ENCODE measurements at places on chromosomes 16 and 17. TPM values are rescaled to one million over a fixed set of nuclear protein-coding genes. Genes with fewer than 3 reads are reported as not detected.

- no peak for DNase-seq
Measured at GRCh38 chr16:79132701-79133100, 467.8 kb downstream of the MAF start.

GRCh38 chr16:49013727-49014080 is 267.9 kb downstream of the CBLN1 start:
- no peak for DNase-seq

- DNase-seq, result no peak
Measured at GRCh38 chr17:1673041-1673785, 11.5 kb downstream of the PRPF8 start.

DNA sequence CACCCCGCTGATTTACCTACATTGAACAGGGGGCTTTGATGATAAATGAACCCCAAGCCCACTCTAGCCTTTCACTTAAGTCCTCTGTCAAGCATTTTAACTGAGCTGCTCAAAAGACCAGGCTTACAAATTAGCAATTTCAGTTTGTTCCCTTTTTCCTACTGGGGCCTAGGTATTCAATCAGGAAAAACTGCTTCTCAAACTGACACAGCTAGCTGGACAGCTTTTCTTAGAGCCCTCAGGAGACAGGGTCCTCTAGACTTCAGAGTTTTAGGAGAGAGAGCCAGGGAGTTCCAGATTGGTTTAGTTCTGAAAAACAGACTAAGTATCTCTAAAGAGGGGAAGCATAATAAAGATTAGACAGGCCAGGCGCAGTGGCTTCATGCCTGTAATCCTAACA is 6.2 kb upstream of the HEXIM2 start:
- no peak for DNase-seq

The AXIN2 gene
- total RNA-seq, result 17.9 TPM

DNA sequence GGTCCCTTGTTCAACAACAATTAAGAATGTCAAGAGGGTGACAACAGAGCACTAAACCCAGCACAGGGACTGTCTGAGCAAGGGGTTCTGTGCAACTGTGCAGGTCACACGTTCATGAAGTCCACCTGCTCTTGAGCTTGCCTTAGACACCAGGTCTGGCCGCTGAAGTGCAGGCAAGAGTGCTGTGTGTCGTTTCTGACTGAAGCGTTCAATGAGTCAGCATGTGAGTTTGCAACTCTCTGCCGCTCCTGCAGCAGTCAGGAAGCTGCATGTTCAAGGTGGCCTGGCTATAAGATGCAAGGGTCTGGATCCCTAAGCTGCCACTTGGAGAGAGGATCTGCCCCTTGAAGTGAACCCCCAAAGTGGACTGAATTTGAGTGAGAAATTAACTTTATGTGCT is 332.7 kb upstream of the HSBP1 start:
- DNase-seq, result no peak

- no peak for DNase-seq
Measured at GRCh38 chr16:2970563-2970962, 1.4 kb downstream of the PAQR4 start.

DNA sequence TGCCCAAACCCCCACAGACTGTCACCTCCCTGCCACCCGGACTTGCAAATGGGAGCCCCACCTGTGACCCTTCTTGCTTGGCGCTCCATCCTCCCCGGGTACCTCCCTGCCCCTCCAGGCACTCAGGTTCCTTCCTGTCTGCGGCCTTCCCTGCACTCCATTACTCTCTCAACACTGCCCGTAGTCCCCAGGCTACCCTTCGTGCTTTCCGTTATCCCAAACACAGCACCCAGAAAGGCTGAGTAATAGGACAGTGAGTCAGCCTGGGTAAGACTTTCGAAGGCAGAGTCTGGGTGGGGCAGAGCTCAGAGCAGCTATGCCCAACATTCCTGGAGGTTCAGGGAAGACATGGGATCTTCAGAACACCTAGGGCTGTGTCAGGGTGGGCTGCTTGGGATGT is 16.6 kb upstream of the C16orf74 start:
- no peak for DNase-seq

All from CD4-positive, CD25-positive, alpha-beta regulatory T cell (primary cell).